ENCODE measurements at places on chromosomes 3 and 15.

DNA sequence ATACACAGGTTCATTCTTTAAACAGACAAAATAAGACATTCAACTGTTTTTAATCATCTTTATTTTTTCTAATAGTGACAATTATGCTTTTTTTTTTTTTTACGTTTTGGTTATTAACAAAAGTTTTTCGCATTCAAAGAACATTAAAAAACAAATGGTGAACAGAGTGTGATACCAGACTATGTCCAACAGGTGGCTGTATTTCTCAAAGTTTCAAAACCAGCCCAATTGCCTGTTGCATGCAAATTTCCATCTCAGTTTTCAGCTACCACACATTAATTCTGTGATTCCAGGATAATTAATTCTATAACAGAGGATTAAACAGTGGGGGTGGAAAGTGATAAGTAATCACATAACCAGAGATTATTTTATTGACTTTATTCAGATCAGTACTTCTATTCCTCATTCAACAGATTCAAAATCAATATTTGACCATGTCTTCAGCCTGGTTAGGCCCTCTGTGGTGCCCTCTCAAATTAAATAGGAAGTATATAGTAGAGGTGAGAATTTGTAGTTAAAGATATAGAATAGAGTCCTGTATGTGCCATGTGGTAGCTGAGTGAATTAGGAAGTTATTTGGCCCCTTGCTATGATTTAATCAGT, 122.2 kb upstream of the DCBLD2 start:
- DNase-seq = peak; percentile 55

- DNase-seq = no peak
Observed at GRCh38 chr3:23136054-23136453, 67.1 kb upstream of the UBE2E2 start.

DNA sequence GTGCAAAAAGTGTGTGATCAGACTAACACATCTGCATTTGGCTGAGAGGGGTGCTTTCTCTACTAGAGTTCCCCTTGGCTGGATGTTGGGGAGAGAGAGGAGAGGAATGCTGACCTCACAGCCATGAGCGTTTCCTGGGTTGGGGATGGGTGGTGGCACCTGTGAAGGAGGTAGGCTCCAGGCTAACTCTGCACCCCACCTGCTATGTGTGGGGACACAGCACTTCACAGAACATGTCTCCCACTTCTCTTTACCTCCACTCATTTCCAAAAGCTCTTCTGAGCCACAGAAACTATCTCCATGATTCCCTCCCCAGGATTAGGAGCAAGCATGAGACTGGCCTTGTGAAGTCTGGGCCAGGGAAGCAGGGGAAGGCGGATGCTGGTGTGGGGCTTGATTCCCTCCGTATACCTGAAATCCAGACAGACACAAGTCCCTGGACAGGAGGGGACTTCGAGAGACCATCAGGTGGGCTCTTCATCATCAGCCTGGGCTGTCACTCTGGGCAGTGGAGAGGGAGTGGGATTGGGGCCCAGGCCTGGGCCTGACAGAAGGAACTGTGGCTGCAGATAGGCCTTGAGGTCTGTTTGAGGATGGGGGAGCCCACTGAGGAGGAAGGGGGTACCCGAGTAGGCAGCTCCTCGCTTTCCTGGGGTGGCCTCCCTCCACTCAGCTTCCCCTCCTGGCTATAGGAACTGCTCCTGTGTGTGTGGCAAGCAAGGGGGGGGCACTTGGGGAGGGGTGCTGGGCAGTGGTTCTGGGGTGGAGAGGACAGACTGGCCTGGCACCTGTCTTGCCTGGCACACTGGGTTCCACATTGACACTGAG, 40.7 kb downstream of the FEM1B start:
- DNase-seq = no peak

DNA sequence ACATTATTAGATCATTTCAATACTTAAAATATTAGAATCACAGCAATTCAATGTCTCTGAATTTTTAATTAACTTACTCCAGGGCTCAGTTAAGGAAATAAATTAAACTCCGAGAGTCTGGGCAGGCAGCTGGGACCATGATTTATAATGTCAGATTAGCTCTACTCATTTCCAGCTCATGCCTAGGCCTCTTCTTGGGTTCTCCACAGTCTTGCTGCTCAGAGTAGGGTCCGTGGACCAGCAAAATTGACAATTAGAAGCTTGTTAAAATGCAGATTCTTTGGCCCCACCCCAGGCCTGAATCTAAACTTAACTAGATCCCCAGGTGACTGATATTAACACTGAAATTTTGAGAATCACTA, 28.2 kb downstream of the ADAMTS9 start:
- DNase-seq = no peak

GRCh38 chr3:177461765-177462164, 264.5 kb upstream of the TBL1XR1 start:
- peak; percentile 56 for DNase-seq

- peak; percentile 59 for DNase-seq
Observed at GRCh38 chr3:120550546-120550945, 45.6 kb upstream of the NDUFB4 start.

DNA sequence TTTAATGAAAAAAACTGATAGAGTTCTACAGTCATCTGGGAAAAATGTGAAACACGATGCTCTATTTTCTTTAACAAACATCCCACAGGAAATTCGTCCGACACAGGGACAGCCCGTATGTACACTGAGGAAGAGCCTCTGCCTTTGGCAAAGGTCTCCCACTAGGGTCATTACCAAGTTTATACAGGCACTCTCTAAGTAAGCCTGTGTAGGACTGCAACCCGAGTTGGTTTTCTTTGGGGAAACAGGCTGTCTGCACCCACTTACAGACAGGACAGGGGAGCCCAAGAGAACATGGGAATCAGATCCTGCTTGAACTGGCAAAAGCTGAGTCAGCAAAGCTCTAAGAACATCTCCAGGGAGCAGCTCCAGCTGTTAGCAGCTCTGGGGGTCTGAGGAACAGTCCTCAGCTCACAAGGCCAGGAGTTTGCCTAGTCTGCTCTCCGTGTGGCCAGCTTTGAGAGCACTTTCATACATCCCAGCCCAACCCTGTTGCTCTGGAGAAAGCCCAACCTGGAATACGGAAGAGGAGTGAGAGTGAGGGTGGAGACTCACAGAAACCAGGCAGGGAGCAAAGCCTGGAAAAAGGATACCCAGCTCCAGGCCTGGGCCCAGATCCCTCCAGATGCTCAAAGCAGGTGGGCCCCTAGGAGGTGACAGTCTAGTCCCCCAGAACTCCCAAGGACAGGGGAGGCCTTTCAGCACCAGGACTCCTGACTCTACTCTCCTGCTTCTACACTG, 1.9 kb downstream of the TBC1D2B start:
- peak; percentile 94 for DNase-seq

DNA sequence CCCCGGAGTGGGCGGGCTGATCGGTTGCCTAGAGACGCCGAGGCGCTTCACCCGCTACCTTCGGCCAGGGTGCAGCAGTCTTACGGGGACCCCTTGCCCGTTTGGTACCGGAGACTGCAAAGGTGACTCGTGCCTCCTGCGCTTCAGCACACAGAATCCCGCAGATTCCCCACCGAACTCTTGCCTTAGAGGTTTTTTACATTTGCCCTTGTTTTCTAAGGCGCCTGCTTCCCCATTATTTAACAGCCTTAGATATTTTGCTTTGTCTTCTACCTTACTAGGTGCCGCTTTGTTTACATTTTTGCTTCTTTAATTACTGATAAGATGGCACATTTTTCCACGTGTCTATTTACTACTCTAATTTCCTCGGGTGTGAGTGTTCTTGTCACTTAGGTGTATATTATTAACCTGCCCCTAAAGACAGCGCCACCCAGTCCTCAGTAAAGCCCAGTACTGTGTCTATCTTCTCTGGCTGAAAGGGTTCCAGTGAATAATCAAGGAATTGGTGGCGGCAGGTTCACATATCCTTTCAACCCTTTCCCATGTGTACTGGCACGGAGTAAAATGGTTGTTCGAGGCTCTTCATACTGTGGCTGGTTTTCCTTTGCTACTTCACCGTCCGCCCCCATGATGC, 573 bp upstream of the CEP152 start:
- DNase-seq = no peak

- no peak for DNase-seq
Observed at GRCh38 chr15:33188641-33189257, 5.8 kb downstream of the FMN1 start.

DNA sequence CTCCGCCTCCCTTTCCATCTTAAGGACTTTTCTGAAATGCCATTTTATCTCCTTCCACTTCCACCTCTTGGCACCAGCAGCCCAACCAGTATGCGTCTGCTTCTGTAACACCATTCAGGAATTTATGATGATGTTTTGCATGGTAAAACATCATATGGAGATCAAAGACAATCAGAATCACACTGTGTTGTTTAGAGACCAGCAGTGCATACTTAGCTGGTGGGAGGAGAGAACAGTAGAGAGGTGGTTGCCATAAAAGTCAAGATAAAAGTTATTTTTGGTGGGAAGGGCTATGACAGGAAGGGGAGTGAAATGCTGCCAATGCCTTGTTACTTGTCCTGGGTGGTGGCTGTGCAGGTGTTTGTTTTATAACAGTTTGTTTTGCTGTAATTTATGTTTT, 268.0 kb downstream of the OPA1 start:
- DNase-seq = no peak

DNA sequence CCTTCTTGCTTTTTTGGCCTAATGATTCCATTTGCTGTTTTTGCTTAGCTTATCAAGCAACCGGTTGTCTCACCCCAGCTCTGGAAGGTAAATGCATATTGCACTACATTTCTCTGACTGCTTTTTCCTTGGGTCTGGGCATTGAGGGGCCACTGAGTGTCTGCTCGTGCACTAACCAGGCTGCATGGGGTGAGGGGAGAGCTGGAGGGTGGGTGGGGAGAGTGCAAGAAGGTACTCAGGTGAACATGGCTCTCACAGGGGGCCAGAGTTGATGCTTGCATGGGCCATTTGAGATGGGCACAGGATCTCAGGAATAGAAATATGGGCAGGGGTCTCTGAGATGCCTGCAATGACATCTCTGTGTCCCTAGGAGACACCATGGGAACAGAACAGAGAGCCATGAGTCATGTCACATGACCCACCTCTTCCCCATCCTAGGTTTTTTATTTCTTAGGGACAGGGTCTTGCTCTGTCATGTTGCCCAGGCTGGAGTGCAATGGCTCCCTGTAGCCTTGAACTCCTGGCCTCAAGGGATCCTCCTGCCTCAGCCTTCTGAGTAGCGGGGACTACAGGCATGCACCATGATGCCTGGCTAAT, 6.2 kb downstream of the ALPK3 start:
- no peak for DNase-seq

DNA sequence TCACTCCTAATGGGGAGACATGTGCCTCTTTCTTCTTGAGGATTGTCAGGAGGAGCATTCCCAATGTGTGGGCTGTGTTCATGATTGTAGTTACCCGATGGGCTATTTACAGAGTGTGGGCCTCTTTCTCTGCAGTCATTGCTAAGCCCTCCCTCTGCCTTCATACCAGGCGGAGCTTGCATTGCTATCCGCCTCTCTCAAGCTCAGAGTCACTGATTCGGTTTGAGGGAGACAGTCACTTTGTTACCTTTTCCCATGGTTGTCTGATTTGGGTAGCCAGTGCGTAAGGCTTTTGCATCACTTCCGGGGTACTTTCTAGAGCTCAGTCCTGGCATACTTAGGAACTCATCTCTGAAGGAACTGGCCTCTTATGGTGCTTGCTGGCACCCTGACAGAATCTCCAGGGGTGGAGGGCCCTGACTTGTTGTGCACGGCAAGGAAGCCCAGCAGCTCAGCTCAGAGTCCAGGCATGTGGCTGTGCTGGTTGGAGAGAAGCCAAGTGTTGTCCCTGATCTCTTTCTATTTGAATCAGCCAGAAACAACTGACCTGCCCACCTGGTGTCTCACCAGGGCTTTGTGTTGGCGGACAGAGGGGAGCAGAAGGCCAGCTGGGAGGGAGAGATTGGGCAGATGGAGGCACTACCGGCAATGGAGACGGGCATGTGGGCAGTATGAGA, 79.8 kb downstream of the EPHB1 start:
- DNase-seq = peak; percentile 16

- DNase-seq = no peak
Observed at GRCh38 chr15:52288051-52288942, 7.3 kb downstream of the MYO5C start.

GRCh38 chr3:9439331-9439730, 41.9 kb downstream of the SETD5 start:
- no peak for DNase-seq

DNA sequence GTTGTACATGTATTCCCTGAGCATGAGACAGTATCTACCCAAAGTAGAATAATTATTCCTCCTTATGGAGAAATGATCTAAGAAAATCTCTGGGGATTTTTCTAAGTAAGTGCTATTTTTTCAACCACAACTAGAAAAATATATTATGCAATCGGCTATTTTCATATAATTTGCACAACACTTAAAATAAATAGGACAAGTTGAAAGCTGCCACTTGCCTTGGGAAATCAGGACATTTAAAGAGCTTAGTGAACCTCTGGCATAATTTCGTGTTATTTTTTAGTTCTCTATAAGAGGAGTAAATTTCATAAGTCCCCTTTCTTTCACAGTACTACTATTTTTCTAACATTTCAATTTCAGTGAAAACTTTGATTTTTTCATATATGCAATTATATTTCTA, 672.1 kb downstream of the OTOL1 start:
- no peak for DNase-seq

- peak; percentile 82 for DNase-seq
Observed at GRCh38 chr3:60301142-60301541, 950.1 kb downstream of the FHIT start.

DNA sequence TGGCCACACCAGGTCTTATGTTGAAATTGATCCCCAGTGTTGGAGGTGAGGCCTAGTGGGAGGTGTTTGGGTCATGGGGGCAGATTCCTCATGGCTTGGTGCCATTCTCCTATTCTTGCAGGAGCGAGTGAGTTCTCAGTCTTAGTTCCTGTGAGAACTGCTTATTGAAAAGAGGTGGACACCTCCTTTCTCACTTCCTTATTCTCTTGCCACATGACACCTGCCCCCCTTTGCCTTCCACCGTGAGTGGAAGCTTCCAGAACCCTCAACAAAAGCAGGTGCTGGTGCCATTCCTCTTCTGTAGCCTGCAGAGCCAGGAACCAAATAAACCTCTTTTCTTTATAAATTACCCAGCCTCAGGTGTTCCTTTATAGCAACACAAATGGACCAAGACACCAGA, 318.1 kb upstream of the MCTP2 start:
- no peak for DNase-seq

DNA sequence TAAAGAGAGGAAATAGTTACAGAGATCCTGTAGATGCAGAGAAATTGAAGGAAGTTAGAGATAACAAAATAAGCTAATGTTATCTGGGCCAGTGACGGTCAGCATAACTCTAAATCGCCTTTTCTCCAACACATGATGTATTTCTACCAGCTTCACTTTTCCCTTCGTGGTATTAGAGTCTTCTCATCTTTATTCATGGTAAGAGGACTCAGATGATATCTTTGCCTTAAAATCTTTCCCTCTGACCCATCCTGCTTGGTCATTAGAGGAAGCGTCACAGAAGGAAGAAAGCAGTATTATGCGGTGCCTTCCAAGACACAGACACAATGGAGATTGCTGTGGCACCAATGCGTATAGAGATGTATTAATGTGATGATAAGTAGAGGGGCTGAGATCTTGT, 320.7 kb upstream of the GOLIM4 start:
- DNase-seq = no peak

GRCh38 chr3:148773805-148774204, 53.8 kb upstream of the CPB1 start:
- DNase-seq = no peak

GRCh38 chr15:89898146-89898545, 4.4 kb upstream of the AP3S2 start:
- DNase-seq = no peak

GRCh38 chr3:98022978-98023820, 11.9 kb downstream of the GABRR3 start:
- peak; percentile 65 for DNase-seq

- no peak for DNase-seq
Observed at GRCh38 chr15:67750371-67750770, 74.9 kb upstream of the SKOR1 start.

All from fibroblast of skin of right biceps (primary cell).